ENCODE measurements at places on chromosomes 7 and 10.

DNA sequence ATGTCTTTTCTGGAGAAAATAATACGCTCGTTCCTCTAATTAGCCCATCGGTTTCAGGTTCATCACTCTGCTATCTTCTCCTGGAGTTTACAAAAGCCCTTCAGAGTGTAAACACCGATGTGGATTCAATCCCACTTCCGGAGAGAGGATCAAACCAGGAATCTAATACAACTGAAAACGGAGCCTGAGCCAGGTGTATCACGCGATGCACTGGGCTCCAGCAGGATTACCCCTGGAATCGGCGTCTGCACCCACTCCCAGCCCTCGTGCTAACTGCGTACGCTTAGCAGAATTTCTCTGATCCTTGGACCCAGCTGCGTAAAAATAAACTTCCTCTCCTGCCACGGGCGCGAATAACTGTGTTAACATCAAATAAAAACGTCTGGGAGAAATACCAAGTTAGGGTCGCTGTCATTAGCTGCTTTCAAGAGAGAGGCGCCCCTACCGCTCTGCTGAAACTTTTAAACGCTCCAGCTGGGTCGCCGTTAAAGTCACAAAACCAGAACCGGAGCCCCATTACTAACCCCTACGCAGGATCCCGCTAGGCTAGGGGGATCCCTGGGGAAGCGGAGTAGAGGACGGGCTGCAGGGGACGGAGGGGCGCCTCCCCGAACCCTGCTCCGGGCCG is 502 bp downstream of the ZNF3 start:
- no peak for DNase-seq

DNA sequence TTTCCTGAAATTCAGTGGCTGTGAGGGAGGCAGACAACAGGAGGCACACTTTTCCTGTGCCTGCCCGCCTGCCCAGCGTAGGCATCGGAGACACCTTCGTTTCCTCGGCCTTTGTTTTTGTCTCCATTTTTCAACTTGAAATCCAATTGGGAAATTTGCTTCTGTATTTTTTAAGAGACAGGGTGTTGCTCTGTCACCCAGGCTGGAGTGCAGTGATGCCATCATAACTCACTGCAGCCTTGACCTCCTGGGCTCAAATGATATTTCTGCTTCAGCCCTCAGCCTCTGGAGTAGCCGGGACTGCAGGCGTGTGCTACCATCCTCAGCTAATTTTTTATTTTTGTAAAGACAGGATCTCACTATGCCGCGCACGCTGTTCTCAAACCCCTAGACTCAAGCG is 116.8 kb downstream of the CYTH3 start:
- no peak for DNase-seq

- no peak for DNase-seq
Observed at GRCh38 chr7:22809902-22810642, 12.6 kb downstream of the TOMM7 start.

DNA sequence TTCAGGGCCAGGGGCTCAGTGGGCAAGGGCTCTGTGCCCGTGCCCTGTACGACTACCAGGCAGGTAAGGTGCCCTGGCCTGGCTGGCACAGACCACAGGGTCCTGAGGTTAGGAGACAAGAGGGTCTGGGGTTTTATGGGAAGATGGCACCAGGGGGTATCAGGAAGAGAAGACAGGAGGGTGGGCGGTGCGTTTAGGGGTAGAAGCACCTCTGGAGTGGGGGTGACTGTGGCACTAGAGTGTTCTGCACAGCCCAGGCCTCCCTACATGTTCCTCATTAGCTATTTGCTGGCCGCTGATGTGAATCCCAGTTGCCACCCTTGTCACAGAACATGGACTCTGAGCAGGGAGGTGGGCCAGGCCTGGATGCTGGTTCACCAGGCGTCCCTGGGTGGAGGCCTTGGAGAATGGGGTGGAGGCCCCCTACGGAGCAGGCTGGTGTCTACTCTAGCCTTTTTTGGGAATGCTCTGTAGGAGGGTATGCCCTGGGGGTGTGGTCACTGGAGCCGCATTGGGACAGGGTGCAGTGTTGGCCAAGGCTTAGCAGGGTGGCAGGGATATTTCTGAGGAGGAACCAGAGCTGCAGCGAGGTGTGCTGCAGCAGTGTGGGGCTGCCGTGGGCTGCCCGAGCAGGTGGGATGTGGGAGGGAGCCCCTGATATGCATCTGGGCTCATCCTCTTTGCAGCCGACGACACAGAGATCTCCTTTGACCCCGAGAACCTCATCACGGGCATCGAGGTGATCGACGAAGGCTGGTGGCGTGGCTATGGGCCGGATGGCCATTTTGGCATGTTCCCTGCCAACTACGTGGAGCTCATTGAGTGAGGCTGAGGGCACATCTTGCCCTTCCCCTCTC is 5.0 kb downstream of the PGAM2 start:
- no peak for DNase-seq

DNA sequence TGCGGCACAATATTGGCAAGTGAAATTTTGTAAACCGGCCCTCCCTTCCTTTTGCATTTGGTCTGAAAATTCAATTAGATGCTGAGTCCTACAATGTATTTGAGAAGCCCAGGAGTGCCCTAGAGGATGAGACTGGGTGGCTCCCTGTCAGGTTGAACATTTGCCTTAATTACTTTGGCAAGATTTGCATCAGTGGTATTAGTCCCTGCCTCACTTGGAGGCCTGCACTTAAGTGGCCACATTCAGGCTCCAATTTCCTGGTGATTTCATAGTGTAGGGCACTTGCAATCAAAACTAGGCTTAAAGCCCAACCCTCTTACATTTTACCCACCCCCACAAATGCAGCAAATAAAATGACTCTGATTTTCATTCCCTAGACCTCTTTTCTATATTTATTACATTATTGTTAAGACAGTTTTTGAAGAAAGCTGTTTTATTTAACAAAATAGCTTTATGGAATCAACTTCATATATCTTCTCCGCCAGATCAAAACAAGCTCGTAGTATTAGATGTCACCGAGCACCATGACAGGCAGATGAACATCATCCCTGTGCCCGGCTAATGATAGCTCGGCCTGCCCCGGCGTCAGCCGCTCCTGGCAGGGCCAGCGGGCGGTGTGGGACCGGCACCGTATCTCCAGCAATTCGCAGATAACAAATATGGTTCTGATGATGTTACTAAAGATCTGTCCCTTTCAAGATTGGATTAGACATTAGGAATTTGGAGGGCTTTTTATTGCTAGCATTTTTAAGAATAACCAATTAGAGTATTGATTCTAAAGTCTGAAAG is 73.6 kb downstream of the EGFR start:
- no peak for DNase-seq

DNA sequence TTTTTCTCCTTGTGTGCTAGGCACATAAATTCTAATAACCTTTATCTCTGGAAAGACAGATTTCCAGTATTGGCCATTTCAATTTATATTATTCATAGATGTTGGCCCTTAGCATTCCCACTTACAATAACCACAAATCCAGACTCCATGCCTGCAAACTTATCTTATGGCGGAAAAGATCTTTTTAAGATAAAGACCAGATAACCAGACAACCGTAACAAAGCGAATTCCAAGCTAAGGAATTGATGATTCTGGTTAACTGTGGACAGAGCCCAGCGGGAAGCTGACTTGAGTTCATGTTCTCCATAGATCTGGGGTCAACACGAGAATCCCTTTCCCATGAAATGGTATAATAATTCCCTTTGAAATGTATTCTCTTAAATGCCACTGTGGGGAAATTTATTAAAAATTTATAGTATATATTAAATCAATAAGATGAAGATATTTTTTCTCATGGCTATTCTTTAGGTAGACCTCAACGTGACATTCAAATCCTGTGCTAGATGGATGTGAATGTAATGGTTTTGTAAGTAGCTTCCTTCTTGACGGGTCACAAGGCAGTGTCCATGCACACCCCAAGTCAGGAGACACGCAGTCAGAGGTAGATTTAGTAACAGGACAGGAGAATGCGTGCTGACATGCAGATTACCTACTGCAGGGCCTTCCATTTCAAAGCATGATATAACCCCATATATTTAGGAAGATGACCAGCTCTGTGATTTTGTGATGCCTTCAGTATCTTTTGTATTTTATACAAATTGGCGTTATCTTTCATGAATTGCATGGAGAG is 37.7 kb upstream of the KLF6 start:
- DNase-seq, result no peak

DNA sequence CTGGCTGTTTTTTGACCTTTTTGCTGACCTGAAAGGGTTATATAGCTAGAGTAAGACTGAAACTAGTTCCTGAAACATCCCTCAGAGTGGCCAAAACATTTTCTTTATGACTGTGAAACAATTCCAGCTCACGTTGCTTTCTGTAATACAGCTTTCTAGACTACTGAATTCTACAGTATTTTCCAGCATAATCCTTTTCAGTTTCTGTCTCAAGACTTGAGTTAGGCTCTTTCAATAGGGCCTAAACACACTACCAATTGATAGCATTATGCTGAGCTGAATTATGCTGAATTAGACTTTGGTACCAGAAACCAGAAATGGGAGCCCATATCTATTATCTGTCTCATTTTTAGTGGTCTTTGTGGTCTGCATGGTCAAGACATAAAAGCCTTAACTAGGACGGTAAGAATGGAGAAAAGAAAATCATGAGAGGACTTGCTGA is 72.6 kb downstream of the EPDR1 start:
- DNase-seq, result no peak

GRCh38 chr7:34031156-34031555 is 125.8 kb downstream of the BMPER start:
- no peak for DNase-seq

DNA sequence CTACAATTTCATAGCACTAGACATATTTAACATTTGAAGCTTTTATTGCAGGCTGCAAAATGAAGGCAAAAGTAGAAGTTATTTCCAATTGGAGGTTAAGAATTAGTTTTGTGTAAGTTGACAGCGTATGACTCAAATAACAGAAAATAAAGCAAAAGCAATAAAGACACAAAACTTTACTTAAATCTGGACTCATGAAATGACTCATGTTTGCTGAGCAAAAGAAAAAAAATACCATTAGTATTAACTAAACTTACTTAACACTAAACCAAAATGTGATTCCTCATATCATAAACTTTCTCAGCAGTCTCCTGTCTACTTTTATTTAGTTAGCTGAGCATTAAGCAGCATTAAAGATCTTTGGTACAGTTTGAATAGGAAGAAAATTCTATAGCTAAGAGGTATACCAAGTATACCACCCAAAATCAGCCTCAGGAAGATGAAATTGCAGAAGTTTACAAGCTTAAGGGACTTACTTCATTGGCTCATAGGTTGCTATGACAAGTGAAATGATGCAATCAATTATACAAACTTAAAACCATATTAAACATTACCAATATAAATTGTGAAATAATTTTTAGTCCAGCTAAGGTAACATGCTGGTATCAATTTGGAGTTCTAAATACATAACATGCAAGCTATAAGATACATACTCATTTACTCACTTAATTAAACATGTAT is 1131.4 kb downstream of the XPNPEP1 start:
- no peak for DNase-seq

DNA sequence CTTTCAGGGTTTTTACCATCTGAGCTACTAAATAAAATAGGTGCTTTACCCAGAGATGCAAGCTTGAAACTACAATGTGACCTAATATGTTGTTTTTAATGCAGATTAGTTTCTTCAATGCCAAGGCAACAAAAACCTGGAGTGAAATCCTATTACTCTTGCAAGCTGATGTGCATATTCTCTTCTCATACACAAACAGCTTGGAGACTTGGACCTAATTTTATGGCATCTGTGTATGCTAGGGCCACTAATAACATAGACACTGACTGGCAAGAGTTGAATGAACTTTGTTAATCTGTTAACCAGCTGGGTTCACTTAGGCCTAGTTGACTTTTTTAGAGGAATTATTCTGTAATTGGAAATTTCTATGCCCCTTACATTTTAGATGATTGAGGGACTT is 23.4 kb upstream of the SMIM30 start:
- DNase-seq, result no peak
